ENCODE measurements at places on chromosomes 3 and 15. TPM values are rescaled to one million over a fixed set of nuclear protein-coding genes. Genes with fewer than 3 reads are reported as not detected.

Gene NAA50
- 106 TPM for total RNA-seq

GRCh38 chr15:47502041-47502440, 215.3 kb upstream of the SEMA6D start:
- DNase-seq = no peak
- no peak overlapping the region for H3K27ac ChIP-seq
- H3K4me1 ChIP-seq = no peaks in the 10 kb centered on the region
- no peaks in the 10 kb centered on the region for H3K27me3 ChIP-seq
- no peaks in the 10 kb centered on the region for H3K36me3 ChIP-seq
- no peak overlapping the region for H3K4me3 ChIP-seq

DNA sequence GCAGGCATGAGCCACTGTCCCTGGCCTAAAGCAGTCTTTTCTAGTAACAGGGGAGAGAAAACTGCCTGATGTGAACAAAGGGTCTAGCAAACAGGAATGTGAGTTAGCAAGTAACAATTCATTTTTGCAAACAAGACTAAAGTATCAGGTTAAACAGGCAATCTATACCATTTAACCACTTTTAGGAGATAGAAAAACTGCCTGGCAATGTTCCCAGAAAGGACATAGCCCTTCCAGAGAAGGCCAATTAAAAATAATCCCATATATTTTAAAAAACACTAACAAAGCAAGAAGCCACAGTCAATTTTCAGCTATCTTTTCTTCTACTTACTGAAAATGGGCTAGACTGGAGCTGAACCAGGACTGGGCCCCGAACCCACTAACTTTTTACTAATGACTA, 6.3 kb downstream of the RBSN start:
- peaks cover 32% of the 10 kb centered on the region for H3K36me3 ChIP-seq
- H3K27ac ChIP-seq = no peak overlapping the region
- peaks cover 12% of the 10 kb centered on the region for H3K4me1 ChIP-seq
- DNase-seq = no peak
- H3K4me3 ChIP-seq = no peak overlapping the region

DNA sequence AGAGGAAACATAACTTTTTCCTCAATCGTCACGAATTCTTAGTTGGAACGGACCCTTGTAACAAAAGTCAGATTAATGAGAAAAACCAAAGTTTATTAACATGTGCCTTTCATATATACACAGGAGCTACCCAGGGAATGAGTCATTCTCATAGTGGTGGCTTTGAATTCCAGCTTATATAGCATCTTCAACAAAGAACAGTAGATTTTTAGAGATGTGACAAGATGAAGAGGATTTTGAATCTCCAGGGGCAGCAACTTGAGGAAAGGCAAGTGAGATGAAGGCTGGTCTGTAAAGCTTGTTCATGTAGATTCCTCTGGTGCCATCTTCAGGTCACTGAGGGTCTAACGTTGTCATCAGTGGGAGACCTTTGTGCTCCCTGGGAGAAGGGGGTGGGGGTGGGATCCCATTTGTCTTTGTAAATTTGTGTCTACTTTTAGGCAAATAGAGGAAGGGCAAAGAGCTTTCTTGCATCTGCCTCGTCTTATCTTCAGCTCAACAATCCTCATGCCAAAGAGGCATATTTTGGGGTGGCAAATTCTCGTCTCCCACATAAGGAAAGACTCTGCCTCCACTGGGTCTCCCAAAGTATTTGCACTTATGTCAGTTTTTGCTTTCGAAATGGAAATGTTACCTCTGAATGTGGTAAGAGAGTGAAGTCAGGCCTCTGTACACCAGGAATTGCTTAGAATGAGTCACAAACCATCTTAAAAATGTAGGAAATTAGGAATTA, 29.5 kb downstream of the CLEC3B start:
- peaks cover 22% of the 10 kb centered on the region for H3K4me1 ChIP-seq
- H3K4me3 ChIP-seq = no peak overlapping the region

- no peak overlapping the region for H3K27ac ChIP-seq
- H3K27me3 ChIP-seq = peaks cover 3% of the 10 kb centered on the region
- no peaks in the 10 kb centered on the region for H3K4me1 ChIP-seq
- DNase-seq = peak; percentile 49
- no peaks in the 10 kb centered on the region for H3K36me3 ChIP-seq
Measured at GRCh38 chr3:154018100-154018696, 103.0 kb upstream of the ARHGEF26 start.
